AML-193 (cell line): ENCODE measurements at places on chromosomes 3 and 15.

DNA sequence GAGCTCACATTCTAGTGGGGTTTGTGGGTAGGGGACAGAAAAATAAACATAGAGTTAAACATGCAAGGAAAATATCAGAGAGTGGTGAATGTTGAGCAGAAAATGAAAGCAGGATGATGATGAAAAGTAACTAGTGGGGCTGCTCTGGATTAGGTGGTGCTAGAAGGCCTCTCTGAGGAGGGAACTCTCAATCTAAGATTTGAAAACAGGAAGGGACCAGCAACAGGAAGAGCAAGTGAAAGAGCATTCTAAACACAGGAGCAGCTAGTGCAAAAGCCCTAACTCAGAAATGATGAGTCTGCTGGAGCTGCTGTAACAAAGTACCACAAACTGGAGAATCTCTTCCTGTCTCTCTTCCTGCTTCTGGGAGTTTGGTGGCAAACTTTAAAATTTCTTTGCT, 468.6 kb upstream of the AGTR1 start:
- no peak for DNase-seq

DNA sequence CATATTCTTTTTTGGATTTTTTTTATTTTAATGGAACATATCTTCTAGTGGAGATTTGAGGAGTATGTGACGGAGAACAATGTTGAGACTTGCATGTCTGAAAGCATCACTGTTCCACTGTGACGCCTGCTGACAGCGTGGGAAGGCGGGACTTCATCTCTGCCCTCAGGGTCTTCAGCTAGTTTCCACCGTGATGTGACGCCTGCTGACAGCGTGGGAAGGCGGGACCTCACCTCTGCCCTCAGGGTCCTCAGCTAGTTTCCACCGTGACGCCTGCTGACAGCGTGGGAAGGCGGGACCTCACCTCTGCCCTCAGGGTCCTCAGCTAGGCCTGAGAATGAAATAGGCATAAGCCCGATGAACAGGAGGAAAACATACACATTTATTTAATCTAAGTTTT, 70.7 kb downstream of the LMLN start:
- no peak for DNase-seq

- no peak for DNase-seq
Observed at GRCh38 chr15:34644061-34644460, 60.6 kb upstream of the GOLGA8B start.

DNA sequence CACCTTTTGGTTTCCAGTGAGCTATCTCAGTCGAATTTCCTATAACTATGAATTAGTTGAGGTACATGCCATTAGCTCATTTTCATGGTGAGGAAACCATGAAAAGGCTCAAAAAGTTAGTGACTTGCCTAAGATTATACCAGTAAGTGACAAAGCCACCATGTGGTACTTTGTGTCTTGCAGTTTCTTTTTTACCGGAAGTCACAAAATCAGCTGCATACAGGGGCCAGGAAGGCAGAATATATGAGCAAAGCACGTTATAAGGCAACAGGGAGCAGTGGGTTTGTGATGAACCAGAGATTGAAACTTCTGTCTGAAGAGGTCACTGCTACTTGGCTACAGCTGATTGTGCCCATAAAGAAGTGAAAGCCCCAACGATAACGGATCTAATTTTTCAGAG, 50.3 kb downstream of the CMTM8 start:
- no peak for DNase-seq

DNA sequence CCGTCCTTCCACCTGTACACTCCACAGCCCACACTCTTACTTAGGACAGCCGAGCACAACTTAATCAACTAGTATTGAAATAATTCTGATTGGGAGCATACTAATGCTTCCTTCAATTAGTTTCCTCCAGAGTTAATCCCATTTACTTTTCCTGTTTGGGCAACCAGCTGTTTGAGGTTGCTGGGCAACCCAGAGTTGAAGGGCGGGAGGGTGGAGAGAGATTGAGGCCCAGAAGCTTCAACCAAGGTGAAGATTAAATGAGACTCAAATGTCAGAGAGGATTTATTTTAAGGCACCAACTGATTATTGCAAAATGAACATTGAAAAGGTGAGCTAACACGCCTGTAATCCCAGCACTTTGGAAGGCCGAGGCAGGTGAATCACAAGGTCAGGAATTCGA, 428.5 kb upstream of the SEMA6D start:
- DNase-seq = no peak

- DNase-seq = no peak
Observed at GRCh38 chr3:12633108-12633507, 30.8 kb downstream of the RAF1 start.

- DNase-seq = no peak
Observed at GRCh38 chr3:197511130-197511529, 44.6 kb downstream of the BDH1 start.

DNA sequence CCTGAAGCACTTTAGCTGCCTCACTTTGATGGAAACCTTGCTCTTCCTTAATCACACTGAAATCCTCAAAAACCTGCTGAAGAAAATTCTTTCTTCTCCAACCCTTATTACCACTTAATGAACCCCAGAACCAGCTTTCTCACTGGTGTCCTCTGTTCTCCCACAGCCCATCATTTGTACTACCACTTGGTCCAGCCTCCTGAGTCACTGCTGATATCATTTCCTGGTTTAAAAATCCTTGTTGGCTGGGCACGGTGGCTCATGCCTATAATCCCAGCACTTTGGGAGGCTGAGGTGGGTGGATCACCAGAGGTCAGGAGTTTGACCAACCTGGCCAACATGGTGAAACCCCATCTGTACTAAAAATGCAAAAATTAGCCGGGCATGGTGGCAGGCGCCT, 418.6 kb upstream of the KCNMB2 start:
- DNase-seq = no peak

DNA sequence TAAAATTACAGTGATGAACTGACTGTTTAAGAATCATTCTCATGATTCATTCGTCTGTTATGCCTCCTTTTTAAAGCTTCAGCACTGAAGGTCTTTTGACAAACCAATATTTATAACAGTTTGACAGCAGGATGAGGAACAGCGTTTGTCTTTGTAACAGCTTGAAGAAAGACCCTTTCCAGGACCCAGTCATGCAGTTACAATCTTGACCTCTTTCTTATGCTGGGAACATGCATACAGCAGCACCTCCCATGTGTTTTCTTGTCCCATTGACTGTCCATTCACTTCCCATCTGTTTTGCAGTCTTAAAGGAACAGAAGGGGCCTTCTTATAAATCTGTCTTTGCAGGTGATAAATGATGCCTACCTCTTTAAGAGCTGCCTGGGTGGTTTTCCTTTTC, 87.2 kb downstream of the OPA1 start:
- no peak for DNase-seq

DNA sequence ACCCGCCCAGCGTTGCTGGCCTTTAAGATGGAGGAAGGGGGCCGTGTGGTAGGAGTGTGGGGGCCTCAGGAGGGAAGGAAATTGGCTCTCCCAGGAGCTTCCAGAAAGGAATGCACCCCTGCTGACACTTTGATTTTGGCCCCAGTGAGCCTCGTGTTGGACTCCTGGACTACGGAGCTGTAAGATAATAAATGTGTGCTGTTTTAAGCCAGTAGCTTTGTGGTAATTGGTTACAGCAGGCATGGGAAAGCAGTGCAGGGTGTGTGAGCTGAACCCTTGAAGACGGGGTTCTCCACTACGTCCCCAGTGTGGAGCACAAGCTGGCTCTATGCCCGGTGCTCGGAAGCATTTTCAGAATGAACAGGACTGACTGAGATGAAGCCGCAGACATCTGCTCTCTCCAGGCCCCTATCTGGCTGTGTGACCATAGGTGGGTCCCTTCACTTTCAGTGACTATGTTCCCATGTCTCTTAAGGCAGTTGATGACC, 22.9 kb upstream of the CGNL1 start:
- DNase-seq = no peak

- no peak for DNase-seq
Observed at GRCh38 chr3:141231952-141232823, 563 bp downstream of the PXYLP1 start.

DNA sequence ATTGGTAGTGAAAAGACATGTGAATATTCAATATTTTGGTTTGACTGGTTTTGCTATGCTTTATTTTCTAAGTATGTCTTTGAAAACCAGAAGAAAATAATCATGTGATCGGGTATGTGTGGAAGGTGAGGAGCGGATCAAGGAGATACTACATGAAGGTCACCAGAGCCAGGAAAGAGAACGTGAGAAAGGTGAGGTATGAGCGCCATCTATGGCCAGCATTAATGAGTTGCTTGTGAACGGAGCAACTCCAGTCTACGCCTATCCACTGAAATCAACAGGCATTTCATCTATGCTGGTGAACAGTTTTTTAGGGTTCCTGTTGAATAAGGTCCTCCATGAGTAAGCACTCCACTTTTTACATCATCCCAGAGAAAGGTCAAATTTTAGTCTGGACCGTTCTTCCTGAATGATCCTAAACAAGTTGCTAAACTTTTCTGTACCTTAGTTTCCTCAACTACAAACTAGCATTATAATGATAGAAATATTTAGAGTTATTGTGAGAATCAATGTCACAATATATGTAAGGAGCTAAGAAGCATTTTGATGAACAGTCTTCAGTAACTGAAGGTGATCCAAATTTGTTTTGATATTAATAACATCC, 1435.2 kb upstream of the CADM2 start:
- DNase-seq = peak; percentile 68

DNA sequence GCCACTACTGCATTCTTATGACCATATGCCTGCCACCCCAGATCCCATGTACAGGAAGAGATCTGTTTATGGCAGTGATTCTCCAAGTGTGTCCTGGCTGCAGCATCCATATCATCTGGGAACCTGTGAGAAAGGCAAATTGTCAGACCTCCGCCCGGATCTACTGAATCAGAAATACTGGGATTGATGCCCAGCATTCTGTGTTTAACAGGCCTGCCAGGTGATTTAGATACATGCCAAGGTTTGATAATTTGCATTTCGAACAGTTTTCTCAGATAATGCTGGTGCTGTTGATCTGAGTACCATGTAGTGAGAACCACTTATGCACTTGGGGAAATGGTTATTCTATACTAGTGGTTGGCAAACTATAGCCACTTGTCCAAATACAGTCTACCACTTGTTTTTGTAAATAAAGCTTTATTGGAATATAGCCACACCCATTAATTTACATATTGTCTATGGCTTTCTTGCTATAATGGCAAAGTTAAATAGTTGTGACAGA, 165.4 kb downstream of the SSR3 start:
- no peak for DNase-seq

DNA sequence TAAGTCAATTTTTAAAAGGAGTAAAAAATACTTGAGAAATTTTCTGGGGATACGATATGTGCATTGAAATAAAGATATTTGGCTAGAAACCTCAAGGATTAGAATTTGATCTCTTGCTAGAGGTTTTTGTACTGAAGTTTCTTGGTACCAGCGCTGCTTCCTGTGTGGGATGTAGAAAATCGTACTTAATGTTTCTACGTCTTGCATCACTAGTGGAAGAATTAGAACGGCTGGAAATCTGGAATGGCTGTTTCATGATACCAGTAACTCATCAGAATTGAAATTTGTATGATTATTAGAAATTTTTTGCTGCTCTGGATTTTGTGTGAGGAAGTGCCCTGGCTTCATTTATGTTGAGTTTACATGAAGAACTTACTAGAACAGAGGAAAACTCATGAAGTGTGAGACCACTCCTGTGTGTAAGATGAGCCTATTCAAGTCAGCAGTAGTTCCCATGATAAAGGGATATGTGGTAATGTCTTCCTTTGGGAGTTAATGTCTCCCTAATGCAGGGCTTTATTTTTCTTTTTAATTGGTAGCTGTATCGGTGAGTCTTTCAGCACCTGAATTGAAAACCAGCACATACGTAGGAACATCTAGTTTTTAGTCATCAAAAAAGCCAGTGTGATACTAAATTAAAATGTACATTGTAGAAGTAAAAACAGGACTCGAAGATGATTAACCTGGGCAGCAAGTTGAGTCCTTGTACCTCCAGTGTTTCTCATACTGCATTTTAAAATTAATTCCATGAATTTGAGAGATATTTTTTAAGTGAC, 3.2 kb downstream of the KBTBD8 start:
- DNase-seq = no peak

DNA sequence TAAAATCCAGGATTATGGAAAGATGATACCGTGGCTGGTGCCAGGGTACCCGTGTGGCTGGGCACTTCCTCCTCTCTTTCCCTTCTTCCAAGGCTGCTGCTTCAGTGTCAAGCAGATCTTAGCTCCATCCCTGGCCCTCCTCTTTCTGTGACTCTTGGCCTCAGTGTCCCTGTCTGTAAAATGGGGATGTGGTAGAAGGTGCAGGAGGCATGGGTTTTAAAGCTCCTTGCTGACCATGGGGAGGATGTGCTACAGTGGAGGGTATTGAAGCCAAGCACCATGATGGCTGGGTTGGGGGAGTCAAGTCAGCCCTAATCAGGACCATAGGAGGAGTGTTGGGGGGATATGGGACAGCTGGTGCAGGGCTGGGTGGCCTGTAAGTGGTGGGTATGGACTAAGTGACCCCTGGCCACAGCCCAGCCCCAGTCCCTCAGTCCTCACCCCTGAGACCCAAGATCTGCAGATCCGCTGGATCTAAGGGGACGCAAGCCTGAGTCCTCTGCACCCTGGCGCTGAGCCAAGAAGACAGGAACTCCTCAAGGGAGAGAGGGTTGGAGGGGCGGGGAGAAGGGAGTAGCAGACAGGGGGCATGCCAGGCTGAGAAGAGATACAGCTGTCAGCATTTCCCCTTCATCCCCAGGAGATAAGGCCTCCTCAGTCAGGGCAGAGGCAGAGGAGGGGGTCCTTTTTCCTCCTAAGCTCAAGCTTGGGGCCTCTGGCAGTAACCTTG, 12.0 kb downstream of the PTH1R start:
- no peak for DNase-seq

DNA sequence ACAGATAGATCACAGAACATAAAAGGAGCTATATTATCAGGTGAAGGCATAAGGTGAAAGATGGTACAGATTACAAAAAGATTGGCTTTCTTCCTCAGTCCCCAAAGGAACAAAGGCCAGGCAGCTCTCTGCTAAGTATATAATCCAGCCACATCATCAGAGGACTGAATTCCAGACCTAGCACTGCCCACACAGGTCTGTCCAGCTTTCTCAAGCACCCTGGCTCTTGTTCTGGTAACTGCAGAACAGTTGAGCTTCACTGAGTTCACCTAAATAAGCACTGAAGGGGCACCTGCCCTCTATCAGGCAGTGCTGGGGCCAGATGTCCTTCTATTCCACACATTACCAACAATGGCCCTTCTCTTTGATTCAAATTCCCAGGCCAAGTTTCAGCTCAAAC, 6.3 kb downstream of the DUOXA1 start:
- no peak for DNase-seq

DNA sequence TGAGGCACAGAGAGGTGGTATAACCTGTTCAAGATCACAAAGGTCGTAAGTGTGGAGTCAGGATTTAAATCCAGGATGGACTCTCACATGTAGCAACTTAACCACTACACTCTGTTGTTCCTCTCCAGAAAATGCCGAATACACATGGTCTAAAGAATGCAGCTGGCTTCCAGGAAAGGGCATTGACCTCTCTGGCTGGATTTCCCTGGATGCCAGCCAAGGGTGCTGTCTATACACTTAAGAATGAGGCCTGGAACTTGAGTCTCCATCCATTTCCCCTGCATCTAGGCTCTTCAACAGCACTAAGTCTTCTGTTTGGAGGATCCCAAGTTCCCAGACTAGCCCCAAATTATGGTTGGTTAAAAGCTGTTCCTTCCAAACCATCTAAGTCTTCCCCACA, 60.5 kb downstream of the CERS3 start:
- no peak for DNase-seq

- DNase-seq = no peak
Observed at GRCh38 chr3:52288674-52289073, 1.0 kb downstream of the GLYCTK start.
